ENCODE measurements at places on chromosomes 12 and 14.

- no peak for DNase-seq
Observed at GRCh38 chr12:1763153-1763552, 57.2 kb upstream of the LRTM2 start.

GRCh38 chr12:126899926-126900792 lies 1366.8 kb upstream of the TMEM132C start:
- DNase-seq, result no peak

- DNase-seq, result no peak
Observed at GRCh38 chr12:62562846-62563245, 96.2 kb downstream of the MON2 start.

- no peak for DNase-seq
Observed at GRCh38 chr12:76915361-76916169, 36.7 kb upstream of the CSRP2 start.

DNA sequence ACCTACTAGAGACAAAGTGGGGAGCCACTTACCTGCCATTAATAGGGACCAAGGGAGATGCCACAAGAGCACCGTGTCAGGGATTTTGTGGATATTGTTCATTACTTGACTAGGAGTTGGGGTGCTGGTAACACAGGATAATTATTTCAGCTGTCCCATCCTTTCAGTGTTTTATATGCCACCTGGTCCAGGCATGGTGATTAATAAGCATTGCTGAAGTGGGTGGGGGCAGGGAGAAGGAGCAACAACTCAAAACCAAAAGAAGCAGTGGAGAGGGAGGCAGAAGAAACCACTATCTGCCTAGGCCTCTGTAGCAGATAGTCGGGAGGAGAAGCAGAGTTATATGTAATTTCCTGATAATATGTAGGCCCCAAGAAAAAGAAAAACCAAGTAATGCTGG lies 184.6 kb downstream of the NPAS3 start:
- no peak for DNase-seq

DNA sequence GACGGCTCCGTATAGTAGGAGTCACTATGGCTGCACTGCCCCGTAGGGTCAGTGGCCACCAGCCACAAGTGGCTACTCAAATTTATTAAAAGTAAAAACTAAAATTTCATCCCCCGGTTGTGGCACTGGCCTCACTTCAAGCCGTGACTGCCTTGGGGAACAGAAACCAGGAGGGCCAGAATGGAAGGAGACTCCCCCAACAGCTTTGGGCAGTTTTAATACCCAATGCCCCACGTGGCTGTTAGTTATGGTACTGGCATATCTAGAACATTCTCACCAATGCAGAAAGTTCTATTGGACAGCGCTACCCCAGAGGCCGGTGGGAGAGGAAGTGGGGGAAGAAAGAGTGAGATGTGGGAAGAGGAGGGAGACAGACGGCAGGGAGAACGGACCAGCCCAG lies 6.2 kb downstream of the NCOR2 start:
- no peak for DNase-seq

DNA sequence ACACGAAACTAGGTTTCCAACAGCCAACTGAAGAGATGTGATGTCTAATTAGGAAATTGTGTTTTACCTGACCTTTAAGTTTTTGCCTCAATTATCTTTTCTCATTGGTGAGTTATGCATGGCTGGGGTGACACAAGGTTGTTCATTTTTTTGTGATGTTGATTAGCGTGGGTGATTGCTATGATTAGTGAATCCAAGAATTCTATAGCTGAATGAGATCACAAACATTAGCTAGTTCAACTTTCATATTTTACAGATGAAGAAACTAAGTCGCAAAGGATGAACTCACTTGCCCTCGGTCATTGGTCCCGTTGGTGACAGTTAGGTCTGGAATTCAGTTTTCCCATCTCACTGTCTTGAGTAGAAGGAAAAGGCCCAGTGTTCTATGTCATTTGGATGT lies 32.6 kb upstream of the LMNTD1 start:
- no peak for DNase-seq

DNA sequence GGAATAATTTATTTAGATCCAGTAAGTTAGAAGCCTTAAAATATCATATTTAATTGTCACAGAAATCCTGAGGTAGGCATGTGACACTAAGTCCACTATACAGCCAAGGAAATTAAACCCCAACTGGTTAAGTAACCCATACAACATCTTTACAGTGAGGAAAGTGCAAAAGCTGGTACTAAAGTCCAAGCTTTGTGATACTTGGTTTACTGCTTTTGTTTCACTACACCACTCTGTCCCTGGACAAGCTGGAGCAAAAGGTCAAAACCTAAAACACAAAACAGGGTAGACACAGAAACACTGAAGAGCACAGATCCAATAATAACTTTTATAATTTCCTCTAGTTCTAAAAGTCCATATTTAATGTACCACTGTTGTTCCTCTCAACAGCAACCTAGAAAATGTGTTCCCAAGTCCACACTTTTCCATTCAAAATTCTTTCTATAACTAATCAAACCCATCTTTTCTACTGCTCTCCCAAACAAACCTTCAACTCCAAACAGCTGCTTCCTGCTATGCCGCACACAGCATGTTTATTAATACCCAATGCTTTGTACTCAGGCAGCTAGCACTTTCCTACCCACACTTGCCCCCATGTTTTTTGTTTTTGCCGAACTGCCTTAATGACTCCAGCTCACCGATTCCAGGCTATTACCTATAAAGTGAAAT lies 90.9 kb downstream of the MED13L start:
- no peak for DNase-seq

DNA sequence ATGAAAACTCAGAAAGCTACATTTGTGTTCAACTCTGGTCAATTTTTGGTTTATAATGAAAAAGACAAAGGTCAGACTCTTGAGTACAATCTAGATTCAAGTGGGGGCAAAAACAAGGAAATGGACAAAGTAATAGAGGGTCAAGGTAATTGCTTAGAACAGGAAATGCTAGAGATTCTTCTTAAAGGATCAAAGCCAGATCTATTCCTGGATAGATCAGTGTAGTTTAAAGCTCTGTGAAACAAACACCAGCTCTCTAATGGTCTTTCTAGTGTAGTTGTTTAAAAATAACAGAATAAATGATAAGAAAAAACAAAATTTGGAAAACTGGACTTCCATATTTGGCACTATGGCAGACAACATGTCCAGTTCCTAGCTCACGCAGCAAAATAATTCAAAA lies 70.7 kb upstream of the SLC8A3 start:
- DNase-seq, result no peak

DNA sequence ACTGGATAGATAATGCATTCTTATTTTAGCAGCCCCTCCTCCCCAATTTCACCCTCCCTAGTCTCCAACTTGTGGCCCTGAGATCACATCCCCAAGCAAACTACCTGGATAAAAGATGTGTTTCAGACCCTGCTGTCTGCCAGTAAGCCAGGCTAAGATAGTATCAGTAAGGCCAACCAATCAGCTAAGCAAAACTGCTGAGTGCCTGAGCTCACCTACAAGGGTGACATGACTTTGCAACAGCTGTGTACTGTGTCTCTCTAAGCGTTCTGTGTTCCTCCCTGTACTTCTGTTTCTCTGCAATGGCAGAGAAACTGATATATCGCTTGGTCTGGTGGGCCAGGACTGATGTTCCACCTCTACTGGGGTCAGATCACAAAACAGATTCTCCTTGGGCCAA lies 224.9 kb downstream of the BTG1 start:
- DNase-seq, result no peak

- DNase-seq, result no peak
Observed at GRCh38 chr12:63018273-63018672, 83.3 kb upstream of the PPM1H start.

GRCh38 chr12:77767756-77768343 lies 62.8 kb upstream of the NAV3 start:
- DNase-seq, result no peak

DNA sequence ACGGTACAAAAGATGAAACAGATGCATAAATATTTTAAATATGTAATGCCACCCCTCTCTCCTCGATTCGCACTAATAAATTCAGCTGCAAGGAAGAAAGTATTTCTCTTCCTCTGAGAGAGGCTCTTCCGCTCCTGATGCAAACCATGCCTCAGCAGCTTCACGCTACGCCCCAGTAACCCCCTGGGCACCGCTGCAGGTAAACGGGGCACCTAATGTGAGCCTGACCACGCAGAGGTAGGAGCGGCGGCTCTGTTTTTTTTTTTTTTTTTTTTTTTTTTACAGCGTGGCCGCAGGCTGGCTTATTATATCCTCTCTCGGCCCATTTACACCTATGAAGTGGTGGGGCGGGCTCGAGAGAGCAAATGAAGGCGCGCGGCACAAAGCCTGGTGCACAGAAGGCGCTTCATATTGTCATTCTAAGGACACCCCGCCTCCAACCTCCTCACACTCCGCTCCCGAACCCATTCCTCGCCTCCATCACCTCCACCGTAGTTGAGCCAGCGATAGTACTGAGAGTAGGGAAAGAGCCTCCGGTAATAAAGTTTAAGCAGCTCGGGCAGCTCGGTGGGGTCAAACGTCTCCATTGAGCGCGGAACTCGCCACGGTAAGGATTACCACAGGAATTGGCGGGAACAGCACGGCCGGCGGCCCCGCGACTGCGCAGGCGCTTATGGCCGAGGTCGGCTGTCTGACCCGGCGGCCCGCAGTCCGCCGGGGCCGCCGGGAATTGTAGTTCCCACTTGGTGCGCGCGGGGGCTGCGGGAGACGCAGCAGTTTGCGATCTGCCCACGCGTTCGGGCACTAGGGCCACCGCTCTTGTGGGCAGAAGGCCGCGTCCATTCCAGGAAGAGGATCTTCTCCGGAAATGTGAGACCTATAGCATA lies at the start of gene PRIM1:
TSS of gene PRIM1 (minus strand) at position 612 of the 887 bp plus-strand sequence. CDS start at position 587, 25 bp downstream.
- peak; percentile 88 for DNase-seq

GRCh38 chr12:112342587-112342986 lies 39.6 kb downstream of the HECTD4 start:
- DNase-seq, result no peak

GRCh38 chr14:77198561-77198960 lies 17.0 kb downstream of the TMEM63C start:
- no peak for DNase-seq

DNA sequence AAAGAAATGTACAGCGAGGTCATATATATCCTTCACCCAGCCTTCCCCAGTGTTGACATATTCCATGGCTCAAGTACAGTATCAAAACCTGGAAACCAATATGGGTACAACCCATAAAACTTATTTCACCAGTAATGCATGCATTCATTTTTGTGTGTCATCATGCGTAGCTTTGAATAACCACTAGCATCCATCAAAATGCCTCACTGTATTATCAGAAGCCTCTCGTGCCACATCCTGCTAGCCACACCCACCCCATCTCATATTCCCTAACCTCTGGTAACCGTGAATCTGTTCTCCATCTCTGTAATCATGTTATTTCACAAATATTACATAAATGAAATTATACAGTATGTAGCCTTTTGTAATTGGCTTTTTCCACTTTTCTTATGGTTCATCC lies 314.3 kb downstream of the RAD51B start:
- no peak for DNase-seq

GRCh38 chr12:106681210-106681609 lies 93.3 kb upstream of the RIC8B start:
- DNase-seq, result no peak

GRCh38 chr12:128661226-128661569 lies 162.6 kb downstream of the SLC15A4 start:
- no peak for DNase-seq

DNA sequence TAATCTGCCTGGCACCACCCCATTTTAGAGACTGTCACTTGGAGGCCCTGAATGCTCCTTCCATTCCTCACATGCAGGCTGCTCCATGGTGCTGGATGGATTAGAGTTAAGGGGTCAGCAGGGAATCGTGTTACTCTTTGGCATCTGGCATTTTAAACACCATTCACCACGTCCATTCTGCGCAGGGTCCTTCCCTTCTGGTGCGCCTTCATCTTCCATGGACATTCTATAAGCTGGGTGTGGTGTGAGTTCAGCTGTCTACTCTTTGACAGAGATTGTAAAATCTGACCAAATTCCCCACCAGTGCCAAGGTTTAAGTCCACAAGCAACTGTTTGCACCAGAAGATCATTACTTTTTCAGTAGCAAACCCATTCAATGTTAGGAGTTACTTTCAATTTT lies 47.8 kb downstream of the GIT2 start:
- DNase-seq, result no peak

DNA sequence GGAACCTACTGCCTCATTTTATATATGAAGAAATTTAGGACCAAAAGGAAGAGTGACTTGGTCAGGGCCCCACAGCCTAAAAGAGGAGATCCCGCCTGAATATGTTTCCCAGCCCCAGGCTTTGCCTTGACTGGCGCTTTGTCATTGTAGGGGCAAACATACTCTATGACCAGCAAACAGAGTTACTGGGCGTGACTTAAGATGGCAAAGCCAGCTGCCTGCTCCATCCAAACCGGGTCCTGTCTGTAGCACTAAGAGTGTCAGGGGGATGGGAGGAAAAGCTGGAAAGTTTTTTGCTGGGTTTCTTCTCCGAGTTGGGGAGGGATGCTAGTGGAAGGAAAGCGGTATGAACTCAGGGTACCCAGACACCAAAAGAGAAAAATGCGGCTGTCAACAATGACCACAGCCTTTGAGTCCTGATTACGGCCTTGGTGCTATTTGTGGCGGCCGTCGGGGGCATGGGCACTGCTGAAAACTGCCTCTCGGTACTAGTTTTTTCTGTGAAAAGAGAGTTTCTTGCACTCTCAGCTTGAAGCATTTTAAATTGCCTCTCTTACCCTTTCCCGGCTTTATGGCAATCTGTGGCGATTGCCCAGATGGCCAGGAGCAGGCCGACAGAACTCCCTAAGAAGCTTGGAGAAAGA lies 82.7 kb downstream of the PRIMA1 start:
- DNase-seq, result no peak

GRCh38 chr12:79236920-79237319 lies 372.3 kb downstream of the SYT1 start:
- DNase-seq, result no peak

DNA sequence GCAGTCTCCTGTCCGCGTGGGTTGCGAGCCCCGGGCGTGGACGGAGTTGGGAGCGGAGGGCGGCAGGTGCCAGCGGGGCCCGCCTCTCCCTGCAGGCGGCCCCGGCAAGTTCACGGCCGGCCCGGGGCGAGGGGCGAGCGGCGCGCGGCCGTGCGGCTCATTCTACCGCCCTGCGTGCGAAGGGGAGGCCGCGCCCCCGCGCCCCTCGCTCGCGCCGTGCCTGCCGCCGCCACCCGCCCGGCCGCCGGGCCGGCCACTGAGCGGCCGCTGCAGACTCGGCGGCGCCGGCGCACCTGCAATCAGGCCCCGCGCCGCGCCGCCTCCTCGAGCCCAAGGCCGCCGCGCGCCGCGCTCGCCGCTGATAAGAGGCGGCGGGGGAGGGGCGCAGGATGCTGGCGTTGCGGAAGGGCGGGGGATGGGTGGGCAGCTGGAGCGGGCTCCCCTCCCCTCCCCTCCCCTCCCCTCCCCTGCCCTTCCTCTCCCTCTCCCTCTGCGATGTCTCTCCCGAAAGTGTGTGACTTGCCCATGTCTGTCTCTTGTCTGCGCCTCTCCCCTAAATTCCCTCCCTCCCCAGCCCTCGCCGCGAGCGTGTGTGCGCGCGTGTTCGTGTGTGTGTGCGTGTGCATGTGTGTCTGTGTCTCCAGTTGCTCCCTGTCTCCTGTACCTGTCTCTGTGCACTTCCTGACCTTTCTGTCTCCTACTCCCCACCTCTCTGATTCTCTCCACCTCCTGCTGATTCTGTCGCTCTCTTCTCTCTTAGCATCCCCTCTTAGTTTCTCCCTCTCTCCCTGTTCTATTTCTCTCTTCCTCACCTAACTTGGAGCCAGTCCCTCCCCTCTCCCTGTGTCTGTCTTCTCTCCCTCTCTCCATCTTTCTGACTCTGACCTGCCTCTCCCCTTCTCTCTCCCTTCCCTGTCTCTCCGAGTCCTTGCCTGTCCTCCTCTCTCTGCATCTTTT lies 768.1 kb upstream of the TBX3 start:
- no peak for DNase-seq

GRCh38 chr14:68295316-68295816 lies 475.8 kb downstream of the RAD51B start:
- DNase-seq, result no peak

Measured in left lobe of liver (tissue), 2 donors.